ENCODE measurements at places on chromosomes 5 and 9. TPM values are rescaled to one million over a fixed set of nuclear protein-coding genes. Genes with fewer than 3 reads are reported as not detected.

Gene SNAPC4
- 4.6 TPM for total RNA-seq

Gene MTRR
- 13.9 TPM for total RNA-seq

Gene FRRS1L
- 0.16 TPM for total RNA-seq

Gene SPINK4
- not detected for total RNA-seq

Gene RPS23
- 3,336 TPM for total RNA-seq

Measured in bronchial smooth muscle cell (primary cell).